ENCODE measurements at places on chromosomes 2 and 18.

GRCh38 chr2:3356799-3357198 is 20.8 kb downstream of the EIPR1 start:
- DNase-seq, result no peak

GRCh38 chr2:239361311-239361642 is 39.5 kb downstream of the HDAC4 start:
- DNase-seq, result peak; percentile 7

- no peak for DNase-seq
Observed at GRCh38 chr2:39625927-39626270, 39.8 kb upstream of the TMEM178A start.

GRCh38 chr2:170815746-170816503 is 762 bp upstream of the GAD1 start:
- peak; percentile 25 for DNase-seq

GRCh38 chr2:16019060-16019480 is 78.7 kb downstream of the MYCN start:
- no peak for DNase-seq

- DNase-seq, result no peak
Observed at GRCh38 chr18:5546660-5547059, 2.9 kb upstream of the EPB41L3 start.

- no peak for DNase-seq
Observed at GRCh38 chr2:39534095-39534711, 97.1 kb upstream of the MAP4K3 start.

DNA sequence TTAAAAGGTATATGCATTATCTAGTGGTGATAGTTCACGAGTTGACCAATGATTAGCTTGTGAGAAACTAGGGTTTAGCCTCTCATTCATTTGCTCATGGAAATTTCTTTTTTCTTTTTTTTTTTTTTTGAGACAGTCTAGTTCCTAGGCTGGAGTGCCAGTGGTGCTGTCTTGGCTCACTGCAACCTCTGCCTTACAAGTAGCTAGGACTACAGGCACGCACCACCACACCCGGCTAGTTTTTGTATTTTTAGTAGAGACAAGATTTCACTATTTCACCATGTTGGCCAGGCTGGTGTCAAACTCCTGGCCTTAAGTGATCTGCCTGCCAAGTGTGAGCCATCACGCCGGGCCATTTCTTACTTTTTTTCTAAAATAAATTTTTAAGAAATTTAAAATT is 14.0 kb downstream of the KDM3A start:
- DNase-seq, result no peak

DNA sequence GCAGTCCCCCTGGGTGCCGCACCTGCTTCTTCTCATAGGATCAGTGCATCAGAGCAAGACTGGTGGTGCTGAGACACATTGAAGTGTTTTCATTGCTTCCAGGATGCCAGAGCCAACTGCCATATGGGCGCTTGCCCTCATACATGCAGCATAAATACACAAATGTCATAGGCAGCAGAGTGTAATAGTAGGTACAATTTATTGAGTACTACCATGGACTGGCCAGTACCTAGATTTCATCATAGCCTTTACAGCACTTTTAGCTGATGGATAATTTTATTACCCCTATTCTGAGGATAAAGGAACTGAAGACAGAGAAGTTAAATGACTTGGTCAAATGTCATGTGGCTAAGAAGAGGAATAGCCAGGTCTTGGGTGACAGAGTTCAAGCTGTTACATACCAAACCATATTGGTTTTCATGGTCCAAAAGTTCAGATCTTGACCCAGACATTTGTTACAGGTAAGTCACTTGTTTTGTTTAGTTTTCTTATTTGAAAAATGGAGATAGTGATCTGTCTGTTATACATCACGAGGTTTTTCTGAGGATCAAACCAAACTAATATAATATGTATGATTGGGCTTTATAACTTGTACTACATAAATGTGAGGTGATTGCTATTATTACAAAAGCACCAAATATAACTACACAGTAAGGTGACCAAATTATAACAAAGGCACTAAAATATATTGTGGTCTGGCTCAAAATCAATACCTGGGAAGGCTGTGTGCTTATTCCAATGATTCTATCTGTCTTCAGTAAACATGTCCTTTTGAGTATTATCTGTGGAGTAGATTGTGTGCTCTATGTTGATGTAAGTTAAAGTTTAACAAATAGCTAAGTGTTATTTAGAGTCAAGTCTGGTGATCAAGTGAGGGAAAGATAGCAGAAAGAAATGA is 151.9 kb upstream of the CYRIA start:
- DNase-seq, result no peak

- DNase-seq, result peak; percentile 43
Observed at GRCh38 chr2:12931186-12931844, 214.6 kb downstream of the TRIB2 start.

GRCh38 chr2:74550231-74550630 is 3.5 kb downstream of the LOXL3 start:
- no peak for DNase-seq

GRCh38 chr18:73286584-73286983 is 418.8 kb upstream of the NETO1 start:
- DNase-seq, result no peak

- DNase-seq, result peak; percentile 49
Observed at GRCh38 chr2:192969055-192969454, 774.3 kb upstream of the TMEFF2 start.

DNA sequence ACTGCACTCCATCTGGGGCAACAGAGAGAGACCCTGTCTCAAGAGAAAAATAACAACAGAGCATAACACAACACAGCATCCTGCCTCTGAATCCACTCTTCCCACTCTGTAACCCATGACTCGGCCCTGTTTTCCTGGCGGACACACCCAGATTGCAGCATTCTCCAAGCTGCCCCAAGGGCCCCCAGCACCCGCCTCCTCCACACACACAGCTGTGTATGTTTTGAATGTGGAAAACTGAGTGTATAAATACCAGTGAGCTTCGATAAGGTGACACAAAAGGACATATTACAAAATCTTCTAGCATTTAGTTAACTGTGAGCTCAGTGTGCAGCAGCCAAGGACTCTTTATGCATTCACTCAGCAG is 13.0 kb downstream of the IMPA2 start:
- DNase-seq, result peak; percentile 49

GRCh38 chr2:19187323-19188020 is 171.0 kb downstream of the OSR1 start:
- DNase-seq, result peak; percentile 54

DNA sequence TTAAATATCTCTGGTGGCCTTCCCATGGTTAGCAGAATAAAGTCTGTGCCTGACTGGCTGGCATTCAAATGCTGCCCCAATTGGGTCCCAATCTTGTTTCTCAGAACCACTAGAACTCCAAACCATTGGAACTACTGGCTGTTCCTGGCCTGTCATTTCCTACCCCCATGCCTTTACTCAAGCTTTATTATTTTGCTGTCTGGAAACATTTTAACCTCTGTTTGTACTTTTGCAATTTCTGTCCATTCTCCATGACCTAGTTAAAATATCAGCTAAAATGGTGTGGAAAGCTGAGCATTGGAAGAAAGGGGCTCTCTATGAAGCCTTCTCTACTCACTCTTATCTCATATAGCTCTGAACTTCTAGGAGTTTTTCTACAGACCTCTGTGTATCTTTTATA is 38.7 kb downstream of the RAPGEF4 start:
- DNase-seq, result no peak

GRCh38 chr18:10252494-10252893 is 201.9 kb upstream of the APCDD1 start:
- DNase-seq, result no peak

Measured in LHCN-M2 (cell line).